ENCODE measurements at places on chromosomes 16 and 17.
A peak's percentile ranks its signal among the peaks of the same experiment; 100 is the strongest.

GRCh38 chr16:54936201-54936978 lies 5.7 kb downstream of the IRX5 start:
- no peak for DNase-seq

GRCh38 chr17:75501378-75502071 lies 13.8 kb downstream of the CASKIN2 start:
- DNase-seq = no peak

DNA sequence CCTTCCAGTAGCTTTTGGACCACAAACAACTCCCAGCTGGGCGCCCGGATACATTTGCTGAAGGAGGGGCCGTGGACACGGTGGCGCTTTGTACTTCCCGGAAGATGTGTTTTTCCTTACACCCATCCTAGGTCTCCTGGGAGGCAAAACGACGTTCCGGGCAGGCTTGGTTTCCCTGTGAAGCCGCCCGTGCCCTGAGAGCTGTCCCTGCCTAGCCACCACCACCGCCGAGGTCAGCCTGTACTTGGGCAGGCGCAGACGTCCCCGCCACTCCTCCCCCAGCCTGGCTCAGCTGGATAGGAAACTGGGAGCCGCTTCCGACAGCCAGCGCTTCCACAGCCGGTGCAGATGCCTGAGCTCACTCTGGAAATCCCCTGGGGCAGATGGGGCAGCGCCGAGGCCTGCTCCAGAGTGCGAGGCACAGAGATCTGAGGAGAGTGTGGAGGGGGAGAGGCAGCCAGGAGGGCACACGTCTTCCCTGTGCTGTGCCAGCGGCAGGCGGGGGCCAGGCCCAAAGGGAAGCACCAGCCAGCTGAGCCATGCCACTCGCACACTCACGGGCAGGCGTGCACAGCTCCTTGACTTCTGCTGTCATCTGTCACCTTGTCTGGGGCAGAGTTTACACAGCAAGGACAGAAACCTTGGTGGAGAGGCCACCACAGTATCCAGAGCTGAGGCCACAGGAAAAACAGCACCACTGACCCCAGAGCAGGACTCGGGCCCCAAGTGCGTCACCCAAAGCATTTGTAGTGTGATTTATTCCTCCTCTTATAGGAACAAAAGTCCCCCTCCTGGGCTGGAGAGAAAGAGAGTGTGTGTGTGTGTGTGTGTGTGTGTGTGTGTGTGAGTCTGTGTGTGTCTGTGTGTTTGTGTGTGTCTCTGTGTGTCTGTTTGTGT lies 3.0 kb downstream of the RHBDF2 start:
- DNase-seq = peak; percentile 58

DNA sequence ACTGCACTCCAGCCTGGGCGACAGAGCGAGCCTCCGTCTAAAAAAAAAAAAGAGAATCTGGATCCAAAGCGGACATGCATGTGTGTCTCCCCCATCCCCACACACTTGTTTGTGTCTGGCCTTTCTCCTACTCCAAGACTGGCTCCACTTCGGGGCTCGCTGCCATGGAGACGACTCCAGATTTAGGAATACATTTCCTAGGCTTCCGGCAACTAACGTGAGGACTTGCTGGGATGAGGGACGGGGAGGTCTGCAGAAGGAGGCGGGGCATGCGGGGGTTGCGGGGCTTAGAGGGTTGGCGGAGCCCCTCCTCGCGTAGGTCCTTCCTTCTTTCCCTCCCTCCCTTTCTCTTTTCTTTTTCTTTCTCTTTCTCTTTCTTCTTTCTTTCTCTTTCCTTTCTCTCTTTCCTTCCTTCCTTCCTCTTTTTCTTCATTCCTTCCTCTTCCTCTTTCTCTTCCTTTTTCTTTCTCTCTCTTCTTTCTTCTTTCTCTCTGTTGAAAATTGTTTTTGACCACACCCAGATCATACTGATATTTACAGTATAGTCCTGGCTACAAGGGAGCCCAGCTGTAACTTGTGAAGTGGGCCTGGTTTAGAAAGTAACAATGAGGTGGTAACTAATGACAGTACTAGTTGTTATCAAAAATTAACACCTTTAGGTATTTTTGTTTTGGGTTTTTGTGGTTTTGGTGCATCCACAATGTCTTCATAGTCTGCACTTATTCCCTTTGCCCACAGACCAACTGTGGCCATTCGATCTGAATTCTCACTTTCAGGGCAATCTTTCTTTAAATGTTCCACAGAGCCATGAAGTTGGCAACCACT lies 25.2 kb downstream of the MIS12 start:
- DNase-seq = no peak

All from H4 (cell line).